ENCODE measurements at places on chromosomes 6 and 20.
A peak's percentile ranks its signal among the peaks of the same experiment; 100 is the strongest.

DNA sequence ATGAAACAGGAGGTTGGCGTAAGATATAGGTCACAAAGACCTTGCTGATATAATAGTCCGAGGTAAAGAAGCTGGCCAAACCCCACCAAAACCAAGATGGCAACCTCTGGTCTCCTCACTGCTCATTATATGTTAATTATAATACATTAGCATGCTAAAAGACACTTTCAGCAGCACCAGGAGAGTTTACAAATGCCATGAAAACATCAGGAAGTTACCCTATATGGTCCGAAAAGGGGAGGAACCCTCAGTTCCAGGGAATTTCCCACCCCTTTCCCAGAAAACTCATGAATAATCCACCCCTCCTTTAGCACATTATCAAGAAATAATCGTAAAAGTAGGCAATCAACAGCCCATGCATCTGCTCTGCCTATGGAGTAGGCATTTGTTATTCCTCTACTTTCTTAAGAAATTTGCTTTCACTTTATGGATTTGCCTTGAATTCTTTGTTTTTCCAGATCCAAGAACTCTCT, 923.4 kb downstream of the QKI start:
- no peak for DNase-seq

DNA sequence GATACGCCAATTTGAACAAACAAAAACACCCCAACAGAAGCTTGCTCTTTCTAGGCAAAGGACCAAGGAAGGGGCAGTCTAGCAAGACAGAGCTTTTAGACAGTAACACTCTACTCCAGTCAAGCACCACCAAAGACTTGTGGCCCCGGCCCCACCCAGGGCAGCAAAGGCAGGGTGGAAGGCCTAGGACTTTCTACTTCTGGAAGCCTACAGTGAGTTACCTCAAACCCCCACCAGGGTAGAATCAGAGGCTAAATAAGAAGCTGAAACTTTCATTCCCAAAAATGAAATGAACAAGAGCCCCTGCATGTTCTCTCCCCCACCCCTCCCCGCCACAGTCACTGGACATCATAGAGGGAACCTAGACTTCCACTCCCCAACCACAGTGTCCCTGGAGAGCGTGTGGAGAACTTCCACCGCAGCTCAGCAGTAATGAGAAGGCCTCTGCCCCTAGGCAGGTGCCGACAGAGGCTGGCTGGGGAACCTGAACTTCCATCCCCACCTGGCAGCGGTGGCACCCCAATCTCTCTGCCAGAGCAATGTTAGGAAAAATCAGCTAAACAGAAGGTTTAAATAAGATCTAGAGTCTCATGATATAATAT, 40.0 kb downstream of the KATNA1 start:
- DNase-seq, result no peak

GRCh38 chr20:59616306-59616705, 12.0 kb downstream of the PHACTR3 start:
- no peak for DNase-seq

DNA sequence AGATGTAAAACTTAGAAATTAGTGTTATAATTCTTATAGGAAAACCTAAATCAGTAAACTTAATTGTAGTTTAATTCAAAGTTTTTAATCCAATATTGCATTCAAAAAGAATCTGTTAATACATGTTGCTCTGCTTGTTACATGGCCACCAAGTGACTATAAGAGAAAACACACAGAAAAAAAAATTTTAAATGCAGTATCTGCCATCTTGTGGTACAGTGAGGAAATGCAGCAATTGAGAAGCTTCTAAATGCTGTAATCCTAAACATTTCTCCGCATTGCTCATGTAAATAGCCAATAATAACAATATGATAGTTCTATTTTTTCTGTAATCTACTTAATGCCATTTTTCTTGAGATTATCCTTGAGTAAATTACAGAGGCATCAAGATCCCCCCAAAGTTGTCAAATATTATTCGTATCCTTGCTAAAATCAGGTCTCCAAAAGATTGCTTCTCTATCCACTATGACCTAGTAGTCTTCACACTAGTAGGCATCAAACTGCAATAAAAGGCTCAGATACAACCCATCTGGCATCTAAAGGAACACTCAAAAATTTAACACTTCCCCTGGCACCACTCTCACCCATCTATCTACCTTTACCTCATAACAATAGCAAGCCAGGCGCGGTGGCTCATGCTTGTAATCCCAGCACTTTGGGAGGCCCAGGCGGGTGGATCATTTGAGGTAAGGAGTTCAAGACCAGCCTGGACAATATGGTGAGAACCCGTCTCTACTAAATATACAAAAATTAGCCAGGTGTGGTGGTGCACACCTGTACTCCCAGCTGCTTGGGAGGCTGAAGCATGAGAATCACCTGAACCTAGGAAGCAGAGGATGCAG, 34.6 kb downstream of the HDAC2 start:
- DNase-seq, result peak; percentile 66

GRCh38 chr6:126477678-126478077, 137.8 kb downstream of the CENPW start:
- no peak for DNase-seq

GRCh38 chr6:47057830-47058540, 15.9 kb upstream of the ADGRF1 start:
- peak; percentile 12 for DNase-seq

- no peak for DNase-seq
Measured at GRCh38 chr20:12207875-12208274, 290.2 kb downstream of the BTBD3 start.

GRCh38 chr20:47108994-47109393, 214.4 kb downstream of the EYA2 start:
- no peak for DNase-seq

DNA sequence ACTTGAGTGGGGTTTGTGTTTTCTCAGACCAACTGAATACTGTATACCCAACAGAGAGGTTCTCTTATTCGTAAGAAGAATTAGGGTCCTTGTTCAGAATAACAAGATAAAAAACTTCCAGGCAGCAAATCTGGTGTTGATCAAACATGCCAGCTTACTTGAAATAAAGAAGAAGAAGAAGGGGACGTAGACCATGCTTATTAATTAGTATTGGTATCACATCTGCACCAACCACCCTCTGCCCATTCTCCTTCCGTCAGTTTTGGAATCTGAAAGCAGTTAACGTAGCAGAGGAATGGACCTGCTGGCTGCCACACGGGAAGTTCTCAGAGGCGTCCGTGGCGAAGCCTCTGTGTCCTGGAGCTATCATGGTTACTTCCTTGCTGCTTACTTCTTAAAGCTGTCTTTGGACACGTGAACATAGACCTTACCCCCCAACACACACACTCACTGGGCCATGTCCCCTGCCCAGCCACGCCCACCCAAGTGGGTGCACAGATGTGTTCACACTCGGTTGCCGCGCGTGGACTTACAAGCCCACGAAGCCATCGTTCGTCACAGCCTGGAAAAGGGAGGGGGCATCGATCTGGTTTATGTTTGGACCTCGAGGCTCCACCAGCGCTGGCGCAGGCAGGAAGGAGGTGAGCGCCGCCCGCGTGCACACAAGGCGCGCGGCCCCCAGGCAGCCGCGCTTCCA, 4.1 kb upstream of the DLL1 start:
- no peak for DNase-seq

- no peak for DNase-seq
Measured at GRCh38 chr6:108653949-108654348, 93.2 kb downstream of the FOXO3 start.

DNA sequence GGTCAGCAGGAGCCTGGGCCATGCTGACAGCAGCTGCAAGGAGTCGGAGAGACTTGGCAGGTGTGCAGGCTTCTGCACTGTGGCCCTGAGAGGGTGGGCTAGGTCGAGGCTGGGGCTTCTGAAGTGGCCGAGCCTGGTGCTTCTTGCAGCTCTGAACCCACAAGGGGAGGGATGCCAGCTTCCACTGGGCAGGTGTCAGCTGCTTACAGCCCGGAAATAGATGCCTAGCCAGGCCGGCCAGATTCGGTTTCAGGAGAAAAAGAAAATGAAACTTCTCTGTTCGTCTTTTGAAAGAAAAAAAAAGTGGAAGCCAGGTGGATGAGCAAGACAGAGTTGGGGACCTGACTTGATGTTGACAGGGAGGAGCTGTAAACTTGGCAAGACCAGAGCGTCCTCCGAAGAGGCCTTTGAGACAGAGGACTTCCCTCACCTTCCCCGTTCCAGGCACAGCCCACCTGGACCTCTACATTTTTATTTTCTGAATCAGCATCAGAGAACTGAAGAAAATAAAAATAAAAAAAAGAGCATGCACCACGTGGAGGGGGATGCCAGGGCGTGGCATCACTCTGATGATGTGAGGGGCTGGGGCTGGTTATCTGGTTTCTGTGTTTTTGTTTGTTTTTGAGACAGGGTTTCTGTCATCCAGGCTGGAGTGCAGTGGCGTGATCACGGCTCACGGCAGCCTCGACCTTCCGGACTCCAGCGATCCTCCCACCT, at the start of gene ZBP1:
ZBP1 (minus strand) TSS at position 153 of the 717 bp plus-strand sequence; CDS start at position 22, 131 bp downstream.
- no peak for DNase-seq

DNA sequence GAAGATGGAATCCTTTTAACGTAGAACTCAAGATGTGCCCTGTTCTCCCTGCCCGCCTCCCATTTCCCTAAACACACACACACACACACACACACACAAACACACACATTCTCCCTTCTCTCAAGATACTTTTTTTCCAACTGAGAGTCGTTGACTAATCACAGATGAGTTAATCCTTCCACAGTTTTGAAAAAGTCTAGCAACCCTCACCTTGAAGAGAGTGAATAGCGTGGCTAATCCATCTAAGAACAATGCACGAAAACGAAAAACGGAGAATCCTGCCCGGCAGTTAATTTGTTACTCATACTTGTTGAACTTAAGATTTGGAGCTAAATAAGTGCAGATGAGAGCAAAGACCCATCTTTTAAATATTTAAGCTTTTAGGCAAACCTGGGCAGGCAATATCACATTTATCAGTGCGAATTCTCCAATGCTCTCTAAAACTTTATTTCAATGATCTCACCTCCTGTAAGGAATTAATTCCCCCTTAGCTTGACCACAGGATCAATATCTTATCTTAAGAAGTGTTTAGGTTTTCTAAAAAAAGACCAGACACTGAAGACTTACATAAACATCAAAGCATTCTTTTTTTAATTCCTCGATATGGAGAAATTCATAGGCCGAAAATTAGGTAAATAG, 1.1 kb downstream of the AGPAT4 start:
- DNase-seq, result peak; percentile 63

- no peak for DNase-seq
Measured at GRCh38 chr6:45502456-45502855, 124.7 kb upstream of the SUPT3H start.

All from HFFc6 (cell line).